ENCODE measurements at places on chromosomes 12 and 14. TPM values are rescaled to one million over a fixed set of nuclear protein-coding genes. Genes with fewer than 3 reads are reported as not detected.

DNA sequence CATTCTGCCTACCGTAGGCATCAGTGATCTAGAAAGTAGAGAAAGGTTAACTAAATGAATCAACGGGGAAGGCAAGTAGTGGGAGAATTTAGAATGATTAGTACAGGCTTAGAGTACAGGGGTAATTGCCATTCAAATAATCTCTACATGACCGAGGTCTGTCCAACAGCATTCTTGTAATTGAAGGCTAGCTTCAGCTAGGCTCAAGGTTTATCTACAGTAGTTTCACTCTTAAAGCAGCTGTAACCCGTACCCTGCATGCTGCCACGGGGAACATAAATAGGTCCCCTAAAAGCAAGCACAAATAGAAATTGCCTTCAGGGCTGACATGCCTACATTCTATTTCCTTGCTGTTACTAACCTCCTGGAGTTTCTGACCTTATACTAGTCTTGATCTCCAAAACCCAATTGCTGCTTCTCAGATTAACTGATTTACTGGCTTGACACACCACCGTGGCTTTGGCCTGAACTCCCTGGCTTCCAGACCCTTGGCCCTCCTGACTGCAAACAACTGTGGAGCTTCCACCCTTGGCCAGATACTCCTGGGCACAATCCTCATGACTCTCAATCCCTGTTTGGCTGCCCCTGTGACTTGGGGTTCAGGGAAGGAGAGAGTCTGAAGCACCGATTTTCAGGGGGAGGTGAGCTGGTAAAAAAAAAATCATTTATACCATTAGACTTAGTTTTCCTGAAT is 242.1 kb upstream of the FOXN3 start:
- H3K4me1 ChIP-seq: no peaks in the 10 kb centered on the region
- H3K4me3 ChIP-seq: no peak overlapping the region
- H3K36me3 ChIP-seq: no peaks in the 10 kb centered on the region
- H3K27me3 ChIP-seq: no peaks in the 10 kb centered on the region
- no peak for DNase-seq

The SLC8B1 gene
- 72.7 TPM for total RNA-seq

GRCh38 chr12:30088259-30088995 is 304.7 kb upstream of the TMTC1 start:
- H3K4me3 ChIP-seq: no peak overlapping the region
- DNase-seq: no peak

The PLEKHG7 gene
- total RNA-seq: 15.9 TPM

GRCh38 chr14:72120315-72120714 is 188.1 kb downstream of the RGS6 start:
- no peak for DNase-seq
- no peaks in the 10 kb centered on the region for H3K4me1 ChIP-seq
- no peaks in the 10 kb centered on the region for H3K36me3 ChIP-seq
- no peaks in the 10 kb centered on the region for H3K27me3 ChIP-seq
- H3K27ac ChIP-seq: no peak overlapping the region

- H3K4me1 ChIP-seq: no peaks in the 10 kb centered on the region
- H3K36me3 ChIP-seq: peaks cover 98% of the 10 kb centered on the region
- no peak overlapping the region for H3K27ac ChIP-seq
- no peak for DNase-seq
These were observed 18.1 kb downstream of the RFC5 start for GRCh38 chr12:118034429-118035189.

DNA sequence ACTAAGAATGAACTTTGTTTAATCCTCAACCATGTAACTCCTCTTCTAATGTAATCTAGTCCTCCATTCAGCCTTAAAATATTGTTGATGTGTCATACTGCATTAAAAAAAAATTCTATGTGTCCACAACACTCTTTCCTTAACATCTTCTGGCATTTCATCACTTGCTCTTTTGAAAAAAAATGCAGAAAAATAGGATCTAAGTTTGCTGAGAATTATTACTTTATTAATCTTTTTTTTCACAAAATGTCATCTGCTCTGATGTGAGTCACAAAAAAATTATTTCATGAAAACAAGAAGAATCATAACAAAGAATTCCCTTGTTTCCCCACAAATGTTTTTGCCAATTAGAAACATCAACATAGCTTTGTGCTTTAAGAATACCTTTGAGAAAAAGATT is 410.1 kb upstream of the MGAT4C start:
- H3K27me3 ChIP-seq: no peaks in the 10 kb centered on the region
- H3K4me1 ChIP-seq: no peaks in the 10 kb centered on the region
- DNase-seq: no peak
- no peak overlapping the region for H3K4me3 ChIP-seq

DNA sequence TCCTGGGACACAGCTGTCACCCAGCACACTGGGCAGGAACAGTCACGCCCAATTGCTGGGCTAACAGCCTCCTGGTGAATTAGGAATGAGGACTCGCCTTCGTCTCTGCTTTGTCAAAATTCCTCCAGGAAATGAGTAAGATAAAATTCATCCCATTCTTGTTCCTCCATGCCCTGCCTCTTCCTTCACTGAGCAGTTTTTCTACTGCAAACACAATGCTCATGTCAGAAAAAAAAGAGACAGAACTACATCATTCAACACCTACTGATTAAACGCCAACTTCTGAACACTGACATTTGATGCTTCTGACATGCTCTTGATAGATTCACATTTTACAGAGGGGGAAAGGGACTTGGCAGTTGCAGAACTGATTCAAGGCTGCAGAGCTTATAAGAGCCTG is 37.5 kb upstream of the DTX1 start:
- no peak for DNase-seq
- no peak overlapping the region for H3K27ac ChIP-seq
- H3K4me3 ChIP-seq: no peak overlapping the region

- DNase-seq: no peak
- H3K4me1 ChIP-seq: no peaks in the 10 kb centered on the region
- H3K4me3 ChIP-seq: no peak overlapping the region
- H3K27me3 ChIP-seq: no peaks in the 10 kb centered on the region
- H3K36me3 ChIP-seq: no peaks in the 10 kb centered on the region
These were observed 45.7 kb upstream of the APPL2 start for GRCh38 chr12:105281694-105282049.

GRCh38 chr12:104600036-104600712 is 143.4 kb downstream of the CHST11 start:
- peaks cover 31% of the 10 kb centered on the region for H3K4me1 ChIP-seq
- H3K36me3 ChIP-seq: no peaks in the 10 kb centered on the region
- no peaks in the 10 kb centered on the region for H3K27me3 ChIP-seq
- DNase-seq: no peak

DNA sequence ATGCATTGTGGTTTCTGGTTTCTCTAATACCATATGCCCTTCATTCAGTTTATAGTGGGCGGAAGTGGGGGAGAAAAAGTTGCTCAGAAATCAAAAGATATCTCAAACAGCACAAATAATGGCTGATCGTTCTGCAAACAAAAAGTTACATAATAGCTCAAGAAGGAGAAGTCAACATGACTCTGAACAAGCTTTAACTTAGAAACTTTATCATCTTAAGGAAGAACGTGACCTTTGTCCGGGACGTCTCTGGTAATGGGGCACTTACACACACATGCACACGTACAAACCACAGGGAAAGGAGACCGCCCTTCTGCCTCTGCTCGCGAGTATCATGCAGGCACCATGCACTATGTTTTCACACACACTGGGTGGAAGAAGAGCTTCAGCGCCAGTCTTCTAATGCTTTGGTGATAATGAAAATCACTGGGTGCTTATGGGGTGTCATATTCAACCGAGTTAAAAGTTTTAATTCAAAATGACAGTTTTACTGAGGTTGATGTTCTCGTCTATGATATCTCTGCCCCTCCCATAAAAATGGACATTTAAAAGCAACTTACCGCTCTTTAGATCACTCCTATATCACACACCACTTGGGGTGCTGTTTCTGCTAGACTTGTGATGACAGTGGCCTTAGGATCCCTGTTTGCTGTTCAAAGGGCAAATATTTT is 4.7 kb downstream of the FOS start:
- H3K36me3 ChIP-seq: peaks cover 21% of the 10 kb centered on the region
- DNase-seq: peak; percentile 75
- H3K27me3 ChIP-seq: no peaks in the 10 kb centered on the region
- H3K4me1 ChIP-seq: peaks cover 33% of the 10 kb centered on the region
- H3K27ac ChIP-seq: peak overlapping the region; percentile 74

DNA sequence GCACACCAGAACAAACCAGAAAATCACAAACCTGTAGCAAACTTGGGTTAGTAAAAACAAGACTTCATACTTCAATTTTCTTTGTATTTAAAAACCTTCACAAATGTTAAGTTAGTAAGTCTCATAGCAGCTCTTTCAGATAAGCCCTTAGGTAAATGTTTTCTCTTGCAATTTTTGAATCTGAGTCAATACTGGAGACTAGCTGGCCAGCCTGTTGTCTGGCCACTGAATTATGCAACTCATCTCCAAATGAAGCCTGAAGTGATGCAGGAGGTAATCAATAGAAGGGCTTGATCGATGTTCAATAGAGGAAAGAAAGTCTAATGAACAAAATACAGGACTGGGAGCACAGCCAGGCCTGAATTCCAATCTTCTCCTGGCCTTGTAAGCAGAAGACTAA is 465.2 kb downstream of the LRIG3 start:
- no peaks in the 10 kb centered on the region for H3K36me3 ChIP-seq
- no peak overlapping the region for H3K27ac ChIP-seq
- H3K4me3 ChIP-seq: no peak overlapping the region
- no peaks in the 10 kb centered on the region for H3K27me3 ChIP-seq

- peak; percentile 47 for DNase-seq
- no peaks in the 10 kb centered on the region for H3K36me3 ChIP-seq
- no peak overlapping the region for H3K27ac ChIP-seq
- H3K4me3 ChIP-seq: no peak overlapping the region
These were observed 59.5 kb downstream of the GALNT8 start for GRCh38 chr12:4779749-4780148.

The PRIMA1 gene
- under 0.01 TPM for total RNA-seq

- no peak for DNase-seq
- no peak overlapping the region for H3K27ac ChIP-seq
- no peaks in the 10 kb centered on the region for H3K27me3 ChIP-seq
- no peaks in the 10 kb centered on the region for H3K36me3 ChIP-seq
- H3K4me3 ChIP-seq: no peak overlapping the region
- peaks cover 9% of the 10 kb centered on the region for H3K4me1 ChIP-seq
These were observed 5.4 kb downstream of the SAMD4A start for GRCh38 chr14:54572316-54572715.

The SLC6A15 gene
- not detected for total RNA-seq

The ACAD10 gene
- 25.2 TPM for total RNA-seq

DNA sequence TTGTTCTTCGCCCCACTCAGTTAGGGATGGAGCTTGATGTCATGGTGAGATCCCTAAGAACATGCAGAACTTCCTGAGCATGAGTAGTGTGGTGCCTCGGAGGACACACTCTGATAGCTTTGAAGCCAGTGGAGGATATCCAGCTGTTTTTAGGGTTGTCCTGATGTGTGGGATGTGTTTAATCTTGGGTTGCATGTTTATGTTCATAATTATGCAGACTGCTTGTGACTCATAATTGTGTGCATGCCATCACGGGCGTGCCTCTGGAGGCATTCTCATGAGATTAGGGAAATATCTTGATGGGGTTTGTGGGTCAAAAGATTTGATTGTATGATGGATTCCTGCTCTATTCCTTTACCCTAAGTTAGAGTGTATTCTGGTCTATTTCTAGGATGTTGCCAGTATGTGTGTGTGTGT is 267.4 kb upstream of the PELI2 start:
- H3K27ac ChIP-seq: no peak overlapping the region
- H3K36me3 ChIP-seq: no peaks in the 10 kb centered on the region
- no peaks in the 10 kb centered on the region for H3K4me1 ChIP-seq
- H3K4me3 ChIP-seq: no peak overlapping the region
- no peak for DNase-seq
- no peaks in the 10 kb centered on the region for H3K27me3 ChIP-seq

DNA sequence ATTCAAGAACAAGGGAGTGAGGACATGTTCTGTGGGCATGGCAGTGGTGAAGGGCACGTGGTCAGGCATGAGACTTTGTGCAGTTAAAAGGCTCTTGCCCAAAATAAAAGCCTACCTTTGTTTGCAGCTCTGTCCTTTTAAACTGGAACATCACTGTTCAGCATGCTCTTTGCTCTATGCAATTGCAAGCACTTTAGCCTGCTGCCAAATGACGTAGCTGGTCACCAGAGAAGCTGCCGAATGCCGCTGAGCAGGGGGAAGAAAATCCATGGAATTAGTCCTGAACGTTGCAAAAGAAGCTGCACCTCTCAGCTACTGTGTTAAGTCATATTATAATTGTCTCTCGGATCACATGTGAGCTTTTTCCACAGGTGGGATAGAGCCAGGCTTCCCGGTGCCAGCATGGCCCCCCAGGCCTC is 176.3 kb upstream of the DIO2 start:
- no peaks in the 10 kb centered on the region for H3K36me3 ChIP-seq
- no peak overlapping the region for H3K27ac ChIP-seq
- H3K4me1 ChIP-seq: no peaks in the 10 kb centered on the region
- DNase-seq: no peak

The SVOP gene
- not detected for total RNA-seq

The KCNC2 gene
- total RNA-seq: not detected

- no peaks in the 10 kb centered on the region for H3K27me3 ChIP-seq
- no peaks in the 10 kb centered on the region for H3K36me3 ChIP-seq
- H3K27ac ChIP-seq: peak overlapping the region; percentile 73
These were observed 6.0 kb downstream of the OR10P1 start for GRCh38 chr12:55642669-55643068.

The KRT72 gene
- not detected for total RNA-seq
